Activated naive CD4-positive, alpha-beta T cell treated with anti-CD3 and anti-CD28 coated beads, Interleukin-2, amount 50 U/mL, for 72 hours (primary cell): ENCODE measurements at places on chromosomes 1 and 21. TPM values are rescaled to one million over a fixed set of nuclear protein-coding genes. Genes with fewer than 3 reads are reported as not detected.

Gene DARS2
- total RNA-seq = 31.1 TPM

Gene SPRR2B
- total RNA-seq = not detected

Gene CENPF
- total RNA-seq = 87.0 TPM

Gene UMODL1
- total RNA-seq = 0.18 TPM

Gene RHBDL2
- total RNA-seq = not detected

Gene DCST1
- not detected for total RNA-seq

Gene MIXL1
- 0.27 TPM for total RNA-seq

Gene MARK1
- total RNA-seq = not detected

Gene GUCA2A
- not detected for total RNA-seq

Gene SLC1A7
- total RNA-seq = not detected

Gene CCDC181
- total RNA-seq = not detected

Gene HSD3B2
- not detected for total RNA-seq

Gene NRIP1
- total RNA-seq = 11.3 TPM

Gene S1PR1
- total RNA-seq = 221 TPM

Gene SEMA6C
- total RNA-seq = 7.1 TPM

Gene SPRR1A
- total RNA-seq = not detected

Gene FAM110D
- total RNA-seq = not detected

Gene OR2W3
- total RNA-seq = not detected

Gene RAVER2
- total RNA-seq = 2.7 TPM
